ENCODE measurements at places on chromosomes 7 and 10.
A peak's percentile ranks its signal among the peaks of the same experiment; 100 is the strongest.

DNA sequence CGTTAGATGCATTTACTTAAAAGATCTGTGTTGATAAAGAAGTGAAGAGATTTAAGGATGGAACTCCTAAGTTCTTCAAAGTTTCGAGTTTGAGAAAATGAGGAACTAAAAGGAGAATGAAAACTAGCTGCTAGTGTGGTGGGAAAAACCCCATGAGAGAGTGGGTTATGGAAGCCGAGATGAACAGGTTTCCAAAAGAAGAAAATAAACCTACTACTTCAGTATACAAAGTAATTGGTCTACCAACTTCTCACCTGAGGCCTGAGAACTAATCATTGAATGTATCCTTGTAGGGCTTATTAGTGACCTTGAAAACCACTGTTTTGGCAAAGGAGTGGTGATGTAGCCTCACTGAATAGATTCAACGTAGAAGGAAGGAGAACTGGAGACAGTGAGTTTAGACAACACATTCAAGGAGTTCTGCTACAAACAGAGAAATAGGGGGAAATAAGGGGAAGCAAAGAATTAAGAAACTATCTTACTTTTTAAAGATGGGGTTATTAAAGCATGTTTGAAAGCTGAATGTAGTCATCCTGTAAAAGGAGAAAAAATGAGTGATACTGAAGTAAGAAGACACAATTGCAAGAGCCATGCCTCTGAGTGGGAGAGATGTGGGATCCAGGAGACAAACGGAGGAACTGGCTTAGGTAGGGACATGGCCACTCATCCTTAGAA is 50.8 kb downstream of the CH25H start:
- no peak for DNase-seq

GRCh38 chr7:86991771-86992191 is 67.7 kb downstream of the ELAPOR2 start:
- DNase-seq: no peak

DNA sequence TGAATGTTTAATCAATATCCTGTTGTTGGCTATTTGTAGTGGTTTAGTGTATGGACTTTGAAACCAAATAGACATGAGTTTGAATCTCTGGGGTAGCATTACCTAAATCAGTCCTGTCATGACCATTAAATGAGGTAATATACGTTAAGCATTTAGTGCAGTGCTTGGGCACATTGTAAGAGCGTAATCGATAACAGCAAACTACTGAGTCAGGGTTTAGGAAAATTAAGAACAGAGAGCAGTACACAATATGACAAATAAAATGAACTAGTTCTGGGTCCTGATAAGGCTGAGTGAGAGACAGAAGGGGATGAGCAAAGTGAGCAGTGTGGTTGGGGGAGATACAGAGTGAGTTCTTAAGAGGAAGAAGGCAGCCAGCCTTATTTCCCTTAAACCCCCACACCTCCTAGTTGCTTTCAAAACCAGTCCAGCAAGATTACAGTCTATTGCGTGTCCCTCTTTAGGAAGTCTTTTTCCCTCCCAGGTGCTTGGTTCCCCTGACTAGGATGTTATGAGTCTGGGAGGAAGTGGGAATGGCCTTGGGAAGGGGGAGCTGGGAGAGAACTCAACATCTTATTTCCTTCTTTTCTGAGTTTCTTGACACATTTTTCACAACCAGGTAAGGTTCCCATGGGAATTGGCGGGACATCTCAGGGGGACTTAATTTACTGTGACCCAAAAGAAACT is 171.0 kb downstream of the SND1 start:
- no peak for DNase-seq

DNA sequence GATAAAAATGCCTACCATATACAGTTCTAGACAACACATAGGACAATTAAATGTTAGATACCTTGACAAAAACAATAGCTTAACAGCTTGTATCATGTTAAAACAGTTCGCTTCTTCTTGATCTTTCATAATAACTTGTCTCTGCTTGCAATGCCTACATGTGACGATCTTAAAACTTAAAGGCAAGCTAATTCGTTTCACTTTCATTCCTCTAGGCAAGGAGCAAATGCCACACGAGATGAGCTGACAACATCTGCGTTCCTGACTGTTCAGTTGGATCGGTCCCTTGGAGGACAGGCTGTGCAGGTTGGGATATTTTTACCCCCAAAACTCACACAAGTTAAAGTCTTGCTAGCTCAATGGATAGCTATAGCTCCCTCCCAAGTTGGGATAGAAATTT is 51.6 kb upstream of the ARL4A start:
- no peak for DNase-seq

DNA sequence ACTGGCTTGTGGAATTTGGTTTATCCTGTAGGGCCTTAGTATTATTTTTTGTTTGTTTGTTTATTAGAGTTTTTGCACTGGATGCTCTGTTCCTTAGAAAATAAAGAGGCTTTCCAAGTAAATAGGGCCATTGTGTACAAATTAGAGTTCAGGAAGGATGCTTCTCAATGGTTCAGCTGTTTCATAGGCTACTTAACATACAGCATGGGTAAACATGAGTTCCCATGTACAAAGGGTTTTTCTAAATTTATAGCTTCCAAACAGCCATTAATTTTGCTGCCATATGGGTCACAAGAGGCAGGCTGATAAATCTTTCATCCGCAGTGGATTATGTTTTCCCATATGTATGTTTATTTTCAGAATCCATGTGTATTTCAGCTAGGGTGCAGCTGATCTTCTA is 121.6 kb upstream of the WDR11 start:
- DNase-seq: no peak

DNA sequence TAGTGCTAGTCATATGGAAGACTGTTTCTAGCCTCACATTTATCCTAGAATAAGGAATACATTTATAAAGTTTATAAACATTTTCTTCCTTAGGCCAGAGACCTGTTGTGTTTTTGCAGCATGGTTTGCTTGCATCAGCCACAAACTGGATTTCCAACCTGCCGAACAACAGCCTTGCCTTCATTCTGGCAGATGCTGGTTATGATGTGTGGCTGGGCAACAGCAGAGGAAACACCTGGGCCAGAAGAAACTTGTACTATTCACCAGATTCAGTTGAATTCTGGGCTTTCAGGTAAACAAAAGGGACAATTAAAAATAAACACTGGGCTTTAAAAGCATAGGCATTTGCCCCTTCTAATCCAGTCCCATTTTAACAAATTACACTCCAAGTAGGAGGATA is 4.2 kb downstream of the LIPF start:
- DNase-seq: no peak

- DNase-seq: no peak
These were observed 58.7 kb downstream of the CREB3L2 start for GRCh38 chr7:137943132-137943551.

DNA sequence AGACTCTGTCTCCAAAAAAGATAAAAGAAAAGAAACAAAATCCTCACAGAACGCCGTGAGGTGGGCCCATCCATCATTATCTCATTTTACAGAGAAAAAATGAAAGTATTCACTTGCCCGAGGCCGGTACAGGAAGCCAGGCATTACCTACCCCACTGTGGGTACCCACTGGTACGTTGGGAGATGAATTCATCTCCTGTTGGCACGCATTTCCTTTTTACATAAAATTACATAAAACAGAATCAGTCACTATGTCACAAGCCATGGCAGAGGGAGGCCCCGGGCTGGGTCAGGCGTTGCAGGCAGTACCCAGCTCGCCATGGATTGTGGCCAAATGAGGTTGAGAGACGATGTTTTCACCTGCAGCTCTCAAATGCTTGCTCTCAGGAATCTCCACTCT is 38.6 kb upstream of the TNRC18 start:
- DNase-seq: no peak

DNA sequence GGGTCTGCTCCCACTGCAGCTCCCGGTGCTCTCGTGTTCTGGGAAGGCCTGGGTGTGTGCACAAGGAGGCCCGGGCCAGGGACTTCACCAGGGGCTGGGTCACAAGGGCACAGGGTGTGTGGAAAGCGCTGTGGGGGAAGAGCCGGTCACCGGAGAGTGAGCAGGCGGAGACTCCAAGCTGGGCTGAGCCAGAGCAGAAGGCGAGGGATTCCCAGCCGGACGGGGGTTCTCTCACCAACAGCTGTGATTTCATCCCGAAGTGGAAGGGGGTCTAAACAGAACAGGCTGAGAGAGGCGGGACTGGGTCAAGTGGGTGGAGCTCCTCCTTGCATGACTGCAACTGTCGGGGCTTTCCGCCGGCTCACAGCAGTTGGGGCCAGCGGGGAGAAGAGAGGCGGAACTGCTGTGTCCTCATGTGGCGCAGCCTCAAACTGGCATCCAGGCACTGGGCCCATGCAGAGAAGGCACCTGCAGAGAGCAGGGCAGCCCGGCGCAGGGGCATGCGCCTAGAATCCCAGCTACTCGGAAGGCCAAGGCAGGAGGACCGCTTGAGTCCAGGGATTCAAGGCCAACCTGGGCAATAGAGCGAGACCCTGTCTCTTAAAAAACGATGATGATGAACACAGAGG is 7.6 kb upstream of the ORAI2 start:
- DNase-seq: peak; percentile 76

DNA sequence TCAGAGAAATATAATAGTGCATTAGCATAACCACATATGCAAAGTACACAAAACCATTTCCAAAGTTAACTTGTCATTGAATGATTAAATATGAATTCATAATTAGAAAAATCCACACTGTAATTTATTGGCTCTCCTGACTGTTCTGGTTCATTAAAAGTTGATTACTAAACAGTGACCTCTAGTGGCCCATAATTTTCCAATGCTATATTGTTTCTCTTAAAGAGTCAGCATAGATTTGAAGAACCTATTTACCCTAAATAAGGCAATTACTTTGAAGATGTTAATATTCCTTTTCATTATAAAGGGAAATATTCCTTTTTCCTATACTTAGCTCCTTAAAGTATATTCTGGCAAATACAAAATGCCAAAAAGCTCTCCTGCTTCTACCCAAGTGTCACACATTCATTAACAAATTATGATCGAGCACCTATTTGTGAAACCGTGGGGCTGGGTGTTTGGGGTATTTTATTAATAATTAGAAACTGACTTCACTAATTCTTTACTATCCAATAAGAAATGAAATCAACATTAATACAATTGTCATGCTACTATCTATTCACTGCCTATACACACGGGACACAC is 86.2 kb downstream of the HIBADH start:
- no peak for DNase-seq

DNA sequence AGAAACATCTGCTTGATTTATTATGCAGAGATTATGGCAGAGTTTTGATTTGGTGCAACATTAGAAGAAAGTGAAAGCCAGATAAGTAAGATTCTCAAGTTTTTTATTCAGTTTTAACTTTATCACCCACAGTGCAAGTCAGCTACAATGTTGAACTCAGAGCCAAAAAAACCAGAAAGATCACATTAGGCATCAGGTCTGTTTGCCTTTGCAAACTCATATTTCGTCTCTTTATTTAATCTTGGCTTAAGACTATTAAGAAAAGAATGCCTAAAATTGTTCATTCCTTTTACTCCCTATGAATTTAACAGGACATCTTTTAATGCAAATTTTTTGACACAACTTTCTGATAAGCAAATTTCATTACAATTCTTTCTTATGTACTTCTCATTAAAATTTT is 76.0 kb upstream of the TMEM26 start:
- no peak for DNase-seq

- DNase-seq: no peak
These were observed 42.1 kb downstream of the ASB4 start for GRCh38 chr7:95527776-95528250.

DNA sequence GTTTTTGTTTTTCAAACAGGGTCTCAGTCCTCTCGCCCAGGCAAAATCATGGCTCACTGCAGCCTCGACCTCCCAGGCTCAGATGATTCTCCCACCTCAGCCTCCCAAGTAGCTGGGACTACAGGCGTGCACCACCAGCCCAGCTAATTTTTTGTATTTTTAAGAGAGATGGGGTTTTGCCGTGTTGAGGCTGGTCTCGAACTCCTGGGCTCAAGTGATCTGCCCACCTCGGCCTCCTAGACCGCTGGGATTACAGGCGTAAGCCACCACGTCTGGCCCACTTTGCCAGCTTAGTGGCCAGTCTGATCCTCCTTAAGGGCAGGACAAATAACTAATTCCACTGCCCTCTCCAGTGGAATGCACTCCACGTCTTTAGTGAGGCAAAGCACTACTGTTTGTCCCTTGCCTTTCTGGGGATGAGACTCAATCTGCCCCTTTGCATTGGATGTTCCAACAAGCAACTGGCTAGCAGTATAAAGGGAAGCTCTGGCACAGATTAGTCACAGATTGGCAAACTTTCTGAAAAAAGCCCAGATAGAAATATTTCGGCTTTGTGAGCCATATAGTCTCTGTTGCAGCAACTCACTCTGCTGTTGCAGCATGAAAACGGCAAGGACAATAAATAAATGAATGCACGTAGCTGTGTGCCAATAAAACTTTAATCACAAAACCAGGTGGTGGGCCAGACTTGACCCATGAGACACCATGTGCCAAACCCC is 143.8 kb upstream of the RHEB start:
- no peak for DNase-seq

GRCh38 chr10:17183110-17183509 is 18.4 kb downstream of the TRDMT1 start:
- DNase-seq: no peak

- DNase-seq: no peak
These were observed 37.4 kb downstream of the MACROH2A2 start for GRCh38 chr10:70090013-70090412.

DNA sequence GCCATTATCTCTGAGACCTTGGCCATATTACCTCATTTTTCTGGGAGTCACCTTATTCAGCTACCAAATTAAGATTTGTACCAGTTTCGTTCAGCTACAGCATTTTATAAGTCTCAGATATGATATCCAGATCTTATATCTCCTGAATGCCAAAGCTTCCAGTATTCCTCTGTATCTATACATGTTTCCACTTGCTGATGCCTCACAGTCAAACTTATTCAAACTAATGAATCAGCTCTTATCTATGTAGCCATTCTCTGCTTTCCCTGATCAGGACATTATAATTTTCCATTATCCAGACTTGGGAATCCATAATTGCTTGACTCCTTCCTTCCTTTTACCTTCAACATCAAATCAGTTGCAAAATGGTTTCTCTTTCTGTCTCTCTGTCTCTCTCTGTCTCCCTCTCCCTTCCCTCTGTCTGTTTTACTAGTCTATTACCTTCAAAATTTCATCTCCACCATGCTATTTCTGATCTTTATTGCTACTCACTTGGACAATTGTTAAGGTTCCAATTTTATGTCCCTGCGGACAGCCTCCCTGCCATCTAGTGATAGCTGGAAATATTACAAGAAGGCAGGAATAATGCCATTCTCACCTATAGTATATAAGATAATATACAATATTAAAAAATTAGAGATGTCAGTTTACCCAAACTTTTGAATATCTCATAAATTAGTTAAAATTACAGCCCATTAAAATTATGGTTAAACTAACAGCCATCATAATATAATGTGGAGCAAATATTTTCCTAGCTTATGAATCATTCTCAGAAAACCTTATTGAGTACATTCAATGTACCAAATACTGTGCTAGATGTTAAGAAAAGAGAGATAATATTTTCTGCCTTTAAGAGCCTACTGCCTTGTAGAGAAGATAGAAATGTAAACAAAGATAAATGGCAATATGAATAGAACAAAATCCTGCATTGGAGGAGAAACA is 89.8 kb downstream of the PCLO start:
- no peak for DNase-seq

GRCh38 chr7:100430493-100431285 is 1.1 kb downstream of the MEPCE start:
- DNase-seq: no peak

Data from activated effector memory CD4-positive, alpha-beta T cell treated with Interleukin-2 at 50 U/mL for 16 hours (primary cell).